ENCODE measurements at places on chromosomes 13 and 19.
A peak's percentile ranks its signal among the peaks of the same experiment; 100 is the strongest.

GRCh38 chr13:109697936-109698335, 88.4 kb downstream of the IRS2 start:
- no peak for DNase-seq

DNA sequence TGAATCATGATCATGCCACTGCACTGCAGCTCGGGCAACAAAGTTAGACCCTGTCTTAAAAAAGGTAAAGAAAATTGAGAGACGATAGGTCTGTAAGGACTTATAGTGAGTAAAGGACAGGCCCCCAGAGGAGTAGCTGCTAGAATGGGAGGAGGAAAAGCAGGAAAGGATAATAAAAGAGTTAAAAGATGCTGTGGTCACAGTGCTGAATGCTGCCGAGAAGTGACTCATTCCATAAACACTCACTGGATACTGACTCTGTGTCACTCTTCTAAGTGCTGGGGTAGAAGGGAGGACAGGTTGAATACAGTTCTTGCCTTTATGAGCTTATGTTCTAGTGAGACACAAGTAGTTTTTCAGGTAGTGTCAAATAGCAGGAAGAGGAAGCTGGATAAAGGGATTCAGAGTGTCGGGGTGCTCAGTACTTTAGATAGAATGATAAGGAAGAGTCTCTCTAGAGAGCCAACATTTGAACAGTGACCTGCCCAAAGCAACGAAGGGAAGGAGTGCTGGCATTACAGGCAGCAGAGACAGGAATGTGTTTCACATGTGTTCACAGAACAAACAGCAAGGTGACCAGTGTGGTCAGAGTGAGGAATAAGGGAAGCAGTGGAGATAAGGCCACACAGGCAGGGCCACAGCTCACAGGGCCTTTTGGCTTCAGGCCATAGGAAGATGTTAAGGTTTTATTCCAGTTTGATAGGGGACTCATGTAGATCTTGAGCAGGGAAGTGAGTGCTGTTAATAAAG, 1240.5 kb downstream of the UQCRFS1 start:
- DNase-seq, result no peak

- no peak for DNase-seq
These were observed 56.6 kb downstream of the FRY start for GRCh38 chr13:32087955-32088747.

GRCh38 chr13:64414381-64414780, 2815.8 kb downstream of the PCDH9 start:
- DNase-seq, result no peak

GRCh38 chr19:15180451-15181390, 20.1 kb downstream of the NOTCH3 start:
- no peak for DNase-seq

DNA sequence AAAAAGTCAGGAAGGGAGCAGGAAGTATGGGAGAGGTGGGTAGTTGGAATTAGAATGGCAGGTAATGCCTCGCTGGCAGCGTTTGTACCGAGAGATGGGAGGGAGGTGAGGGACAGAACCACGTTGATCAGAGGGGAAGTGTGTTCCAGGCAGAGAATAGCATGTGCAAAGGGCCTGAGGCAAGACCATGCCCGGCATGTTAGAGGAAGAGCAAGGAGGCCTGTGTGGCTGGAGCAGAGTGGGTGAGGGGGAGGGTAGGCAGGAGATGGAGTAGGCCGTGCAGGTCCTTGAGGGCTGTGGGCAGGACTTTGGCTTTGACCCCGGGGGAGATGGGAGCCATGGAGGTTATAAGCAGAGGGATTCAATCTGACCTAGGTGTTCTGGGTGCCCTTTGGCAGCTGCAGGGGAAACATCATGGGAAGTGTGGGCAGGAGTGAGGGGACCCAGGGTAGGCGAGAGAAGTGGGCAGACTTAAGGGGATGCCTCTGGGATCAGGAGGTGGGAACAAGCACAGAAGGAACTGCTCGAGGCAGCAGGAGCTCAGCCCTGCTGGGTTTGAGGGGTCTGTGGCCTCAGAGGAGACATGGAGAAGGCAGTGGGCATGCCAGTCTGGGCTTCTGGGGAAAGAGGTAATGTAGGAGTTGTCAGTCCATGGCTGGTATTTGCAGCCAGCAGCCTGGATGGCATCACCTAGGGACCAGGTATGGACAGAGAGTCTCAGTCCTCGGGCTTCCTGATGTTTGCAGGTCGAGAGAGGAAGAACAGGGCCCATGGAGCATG, 48.8 kb downstream of the CD320 start:
- DNase-seq, result peak; percentile 13

DNA sequence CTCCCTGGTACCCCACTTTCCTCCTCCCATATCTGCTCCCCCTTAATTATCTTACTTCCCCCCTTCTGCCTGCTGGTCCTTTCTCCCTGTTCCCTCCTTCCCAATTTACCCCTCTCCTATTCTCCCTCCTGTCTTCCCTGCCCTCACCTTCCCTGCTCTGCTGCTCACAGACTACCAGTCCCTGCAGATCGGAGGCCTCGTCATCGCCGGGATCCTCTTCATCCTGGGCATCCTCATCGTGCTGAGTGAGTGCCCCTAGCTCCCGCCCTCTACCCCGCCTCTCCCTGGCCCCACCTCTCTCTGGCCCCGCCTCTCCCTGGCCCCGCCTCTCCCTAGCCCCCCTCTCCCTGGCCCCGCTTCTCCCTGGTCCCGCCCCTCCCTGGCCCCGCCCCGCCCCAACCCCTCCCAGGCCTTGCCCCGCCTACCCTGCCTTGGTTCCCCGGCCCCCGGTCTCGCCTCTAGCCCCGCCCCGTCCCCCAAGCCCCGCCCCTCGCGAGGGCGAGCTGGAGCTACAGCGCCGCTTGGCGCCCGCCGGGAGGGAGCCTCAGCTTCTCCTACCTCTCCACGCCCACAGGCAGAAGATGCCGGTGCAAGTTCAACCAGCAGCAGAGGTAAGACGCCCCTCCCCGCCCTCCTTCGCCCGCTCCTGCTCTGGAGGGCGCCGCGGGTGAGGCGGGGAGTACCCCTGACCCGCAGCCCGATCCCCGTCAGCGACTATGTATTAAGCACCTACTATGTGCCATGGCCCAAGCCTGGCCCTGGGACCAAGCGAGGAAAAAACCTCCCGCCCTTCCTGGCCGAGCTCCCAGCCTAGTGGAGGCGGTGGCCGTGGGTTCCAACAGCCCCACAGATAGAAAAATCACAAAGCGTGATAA, 1.9 kb upstream of the FXYD7 start:
- DNase-seq, result peak; percentile 96

GRCh38 chr19:50434525-50434924, 1.8 kb downstream of the MYBPC2 start:
- DNase-seq, result no peak

GRCh38 chr19:34808566-34808965, 35.6 kb upstream of the ZNF599 start:
- DNase-seq, result no peak
